ENCODE measurements at places on chromosomes 11 and 22.
A peak's percentile ranks its signal among the peaks of the same experiment; 100 is the strongest.

- peak; percentile 33 for DNase-seq
Observed at GRCh38 chr11:102007567-102008437, 39.4 kb upstream of the CFAP300 start.

DNA sequence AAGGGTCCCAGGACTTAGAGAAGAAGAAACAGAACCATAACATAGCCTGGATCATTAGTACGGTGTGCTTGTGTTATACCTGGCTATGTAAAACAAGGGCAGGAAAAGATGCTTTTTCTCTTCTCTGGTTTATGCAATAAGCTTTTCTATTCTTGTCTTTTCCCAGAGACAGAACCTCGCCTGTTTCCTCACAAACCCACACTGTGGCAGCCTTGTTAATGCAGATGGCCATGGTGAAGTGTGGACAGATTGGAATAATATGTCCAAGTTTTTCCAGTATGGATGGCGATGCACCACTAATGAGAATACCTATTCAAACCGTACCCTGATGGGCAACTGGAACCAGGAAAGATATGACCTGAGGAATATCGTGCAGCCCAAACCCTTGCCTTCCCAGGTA, 2.9 kb downstream of the CFAP68 start:
- no peak for DNase-seq

GRCh38 chr22:45163099-45163450, 650 bp upstream of the NUP50 start:
- no peak for DNase-seq

DNA sequence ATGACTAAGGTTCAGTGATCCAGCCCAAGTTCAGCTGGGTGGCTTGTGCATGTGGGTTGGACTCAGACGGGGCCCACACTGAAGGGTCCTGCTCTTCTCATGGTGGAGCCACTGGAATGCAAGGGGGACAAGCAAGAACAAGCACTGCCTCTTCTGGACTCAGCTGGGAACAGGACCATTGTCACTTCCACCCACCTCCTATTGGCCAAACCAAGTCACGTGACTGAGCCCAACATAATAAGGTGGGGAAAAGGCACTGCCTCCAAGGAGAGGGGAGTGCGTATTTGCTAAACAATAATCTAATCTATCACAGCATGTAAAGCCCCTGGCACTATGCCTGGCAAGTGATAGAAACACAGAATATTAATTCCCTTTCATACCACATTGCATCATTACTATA, 87.1 kb downstream of the CHST1 start:
- no peak for DNase-seq

DNA sequence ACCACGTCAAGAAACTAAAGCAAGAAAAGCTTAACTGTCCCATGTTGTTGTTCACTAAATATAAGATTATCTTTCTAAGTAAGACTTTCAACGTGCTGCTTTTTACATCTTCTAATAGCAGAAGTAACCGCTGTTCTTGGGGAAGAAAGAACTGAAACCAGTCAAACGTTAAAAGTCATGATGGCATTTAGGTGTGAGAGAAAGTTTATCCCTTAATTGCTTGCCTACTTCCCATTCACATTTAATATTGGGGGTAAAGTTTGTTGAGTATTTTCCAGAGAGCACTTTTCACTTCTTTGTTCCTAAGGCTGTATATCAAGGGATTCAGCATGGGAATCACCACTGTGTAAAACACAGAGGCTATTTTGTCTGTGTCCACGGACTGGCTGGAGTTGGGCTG, 970 bp downstream of the OR5B21 start:
- DNase-seq = no peak

DNA sequence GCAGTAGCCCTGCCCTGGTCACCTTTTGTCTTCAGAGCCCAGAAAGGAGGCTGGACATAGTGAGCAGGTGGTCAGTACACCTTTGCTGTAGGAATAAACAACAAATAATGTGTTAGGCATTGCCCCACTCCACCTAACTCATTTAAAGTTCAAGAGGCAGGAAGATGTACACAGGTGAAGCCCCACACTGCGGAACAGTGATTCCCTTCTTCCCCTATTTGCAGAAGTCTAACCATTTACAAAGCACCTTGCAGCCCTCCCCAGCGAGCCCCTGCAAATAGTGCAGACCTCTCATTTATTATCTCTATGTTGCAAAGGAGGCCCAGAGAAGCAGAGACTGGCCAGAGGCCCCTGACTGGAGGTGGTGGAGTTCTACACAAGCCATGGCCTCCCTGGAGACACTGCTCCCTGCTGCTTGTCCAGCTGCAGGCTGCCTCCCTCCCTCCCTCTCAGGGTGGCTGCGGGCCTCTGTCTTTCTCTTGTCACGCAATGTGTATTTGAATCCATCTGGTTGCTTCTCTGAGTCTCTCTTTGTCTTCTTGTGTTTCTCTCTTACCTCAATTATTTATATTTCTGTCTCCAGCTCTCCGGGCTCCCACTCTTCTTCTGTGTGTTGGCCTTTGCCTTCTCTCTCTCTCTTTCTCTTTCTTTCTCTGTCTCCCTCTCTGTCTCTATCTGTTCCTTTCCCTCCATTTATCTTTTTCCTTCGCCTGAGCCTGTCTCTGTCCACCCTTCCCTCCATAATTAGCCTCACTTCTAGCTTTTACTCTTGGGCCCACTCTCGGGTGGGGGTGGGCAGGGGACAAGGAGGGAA, 59.1 kb upstream of the PRDM11 start:
- no peak for DNase-seq

GRCh38 chr11:126290887-126291286, 8.0 kb downstream of the TIRAP start:
- no peak for DNase-seq

GRCh38 chr11:40393511-40393910, 1065.9 kb downstream of the LRRC4C start:
- no peak for DNase-seq

DNA sequence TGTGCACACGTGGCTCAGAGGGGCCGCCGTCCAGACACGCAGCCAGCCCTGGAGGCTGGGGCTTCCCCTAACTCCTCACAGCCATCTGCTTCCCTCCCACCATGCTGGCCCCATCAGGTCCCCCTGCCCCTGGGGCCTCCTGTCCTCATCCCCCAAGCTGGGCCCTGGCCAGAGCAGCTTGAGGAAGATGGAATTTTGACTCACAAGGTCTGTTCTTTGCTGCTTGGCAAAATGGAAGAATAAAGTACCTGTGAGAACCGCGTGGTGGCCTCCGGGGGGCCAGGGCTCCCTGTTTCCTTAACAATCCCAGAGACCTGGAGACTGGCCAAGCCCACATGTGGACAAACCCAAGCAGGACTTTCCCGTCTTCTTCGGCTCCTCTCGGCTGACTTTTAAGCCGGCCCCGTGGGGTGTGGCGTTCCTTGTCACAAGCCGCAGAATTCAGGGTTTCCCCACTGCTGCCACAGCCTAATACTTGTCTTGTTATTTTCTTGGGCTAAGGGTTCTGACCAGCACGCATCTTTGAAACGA, 872.8 kb downstream of the BRD1 start:
- no peak for DNase-seq

DNA sequence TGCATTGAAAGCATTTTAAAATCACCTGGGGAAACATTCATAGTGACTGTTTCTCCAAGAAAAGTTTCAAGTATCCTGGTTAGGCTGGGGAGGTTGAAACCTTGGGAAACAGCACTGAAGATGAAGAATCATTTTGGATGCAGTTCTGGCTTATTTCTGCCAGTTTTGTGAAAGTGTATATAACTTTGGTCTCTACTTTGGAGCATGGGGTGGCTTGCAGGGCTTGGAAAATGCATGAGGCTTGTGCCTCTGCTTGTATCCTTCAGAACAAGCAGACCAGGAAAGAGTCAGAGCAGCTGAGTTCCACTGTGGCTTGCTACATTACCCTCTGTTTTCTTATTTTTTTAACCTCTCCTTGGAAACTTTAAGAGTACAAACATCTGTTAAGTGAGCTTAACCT, 19.5 kb downstream of the SLC5A12 start:
- DNase-seq = no peak

GRCh38 chr11:74719011-74719410, 12.2 kb downstream of the CHRDL2 start:
- DNase-seq = no peak

DNA sequence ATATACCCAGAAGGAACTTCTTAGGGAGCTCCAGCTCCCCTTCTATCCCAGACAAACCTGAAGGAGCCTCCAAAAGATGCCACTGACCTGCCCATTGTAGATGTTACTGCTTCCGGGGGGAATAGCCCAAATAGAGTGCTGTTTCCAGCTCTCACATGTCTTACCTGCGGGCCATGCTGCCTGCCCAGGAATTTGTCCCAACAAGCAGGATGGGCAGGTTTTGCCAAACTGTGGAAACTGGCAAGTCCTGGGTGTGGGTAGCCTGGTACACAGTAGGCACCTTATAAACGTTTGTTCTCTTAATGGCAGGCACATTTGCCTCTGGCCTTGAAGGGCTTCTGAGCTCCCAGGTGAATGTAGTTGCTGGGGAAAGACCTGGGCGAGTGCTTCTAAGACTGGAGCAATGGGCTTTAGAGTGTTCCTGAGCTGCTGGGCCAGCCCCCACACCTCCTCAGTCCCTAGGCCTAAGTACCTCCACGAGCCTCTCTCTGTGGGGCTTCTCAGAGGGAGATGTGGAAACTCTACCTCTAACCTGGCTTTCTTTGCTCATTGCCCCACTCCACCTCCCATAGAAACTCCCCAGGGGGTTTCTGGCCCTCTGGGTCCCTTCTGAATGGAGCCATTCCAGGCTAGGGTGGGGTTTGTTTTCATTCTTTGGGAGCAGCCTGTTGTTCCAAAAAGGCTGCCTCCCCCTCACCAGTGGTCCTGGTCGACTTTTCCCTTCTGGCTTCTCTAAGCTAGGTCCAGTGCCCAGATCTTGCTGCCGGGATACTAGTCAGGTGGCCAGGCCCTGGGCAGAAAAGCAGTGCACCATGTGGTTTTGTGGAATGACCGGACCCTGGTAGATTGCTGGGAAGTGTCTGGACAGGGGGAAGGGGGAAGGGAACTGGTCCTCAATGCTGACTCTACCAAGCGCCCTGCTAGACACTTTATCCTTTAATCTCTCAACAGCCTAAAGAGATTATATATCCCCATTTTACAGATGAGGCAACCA, 37.2 kb downstream of the LIMK2 start:
- DNase-seq = no peak

GRCh38 chr11:101748572-101749344, 165.0 kb upstream of the TRPC6 start:
- DNase-seq = no peak

DNA sequence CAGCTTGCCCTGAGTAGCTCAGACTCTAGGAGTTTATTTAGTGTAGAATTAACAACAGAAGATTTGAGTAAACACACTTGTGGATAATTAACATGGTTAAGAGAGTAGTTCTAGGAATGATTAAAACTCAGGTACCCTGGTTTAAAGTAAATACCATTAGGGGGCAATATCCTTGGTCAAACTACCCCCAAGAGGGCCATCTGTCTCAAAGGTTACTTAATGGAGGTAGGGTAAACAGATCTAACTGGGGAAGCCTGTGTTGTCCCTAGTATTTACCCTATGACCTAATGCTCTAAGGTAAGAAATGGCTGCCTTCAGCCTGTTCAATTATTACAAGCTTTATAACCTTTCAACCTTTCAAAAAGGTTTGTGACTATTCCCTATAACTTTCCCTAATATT, 10.6 kb upstream of the GLYATL1 start:
- no peak for DNase-seq

- DNase-seq = no peak
Observed at GRCh38 chr22:20844055-20845037, 14.3 kb downstream of the PI4KA start.

GRCh38 chr11:74749127-74749964, 697 bp downstream of the RNF169 start:
- DNase-seq = no peak

DNA sequence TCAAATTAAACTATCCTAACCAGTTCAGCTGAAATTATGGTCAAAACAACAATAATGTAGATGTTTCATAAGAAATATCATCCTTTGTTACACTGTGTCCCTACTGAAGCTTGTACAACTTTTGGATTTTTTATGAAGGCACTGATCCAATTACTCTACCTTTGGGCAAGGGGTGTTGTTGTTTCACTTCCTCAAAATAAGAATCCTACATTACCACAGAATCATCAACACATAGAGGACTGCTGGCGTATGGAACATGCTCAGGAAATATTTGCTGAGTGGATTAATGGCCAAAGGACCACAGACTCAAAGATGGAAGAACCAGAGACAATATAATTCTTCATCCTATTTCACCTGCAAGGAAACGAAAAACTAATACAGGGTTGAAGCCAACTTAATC, 907.5 kb upstream of the CCDC90B start:
- no peak for DNase-seq

DNA sequence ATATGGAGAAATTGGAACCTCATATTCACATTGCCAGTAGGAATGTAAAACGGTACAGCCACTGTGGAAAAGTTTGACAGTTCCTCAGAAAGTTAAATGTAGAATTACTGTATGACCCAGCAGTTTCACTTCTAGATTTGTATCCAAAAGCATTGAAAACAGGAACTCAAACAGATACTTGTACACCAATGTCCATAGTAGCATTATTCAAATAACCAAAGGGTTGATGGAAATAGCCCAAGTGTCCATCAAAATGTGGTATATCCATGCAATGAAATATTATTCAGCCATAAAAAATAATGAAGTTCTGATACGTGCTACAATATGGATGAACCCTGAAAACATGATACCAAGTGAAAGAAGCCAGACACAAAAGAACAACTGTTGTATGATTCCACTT, 17.8 kb downstream of the PRRG4 start:
- no peak for DNase-seq

DNA sequence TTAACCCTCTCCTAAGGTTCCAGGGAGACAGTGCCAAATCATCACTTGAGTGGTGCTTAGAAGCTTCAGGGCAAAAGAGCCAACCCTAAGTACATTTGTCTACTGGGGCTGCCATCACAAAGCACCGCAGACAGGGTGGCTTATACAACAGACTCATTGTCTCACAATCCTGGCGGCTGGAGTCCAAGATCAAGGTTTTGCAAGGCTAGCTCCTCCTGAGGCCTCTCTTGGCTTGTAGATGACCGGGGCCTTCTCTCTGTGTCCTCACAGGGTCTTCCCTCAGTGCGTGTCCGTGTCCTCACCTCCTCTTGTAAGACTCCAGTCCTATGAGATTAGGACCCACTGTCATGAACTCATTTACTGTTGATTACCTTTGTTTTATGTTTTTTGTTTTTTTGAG, 34.1 kb upstream of the CD81 start:
- DNase-seq = no peak

GRCh38 chr22:19875061-19875530, 20.4 kb upstream of the GNB1L start:
- DNase-seq = no peak
